ENCODE measurements at places on chromosomes 5 and 9.

DNA sequence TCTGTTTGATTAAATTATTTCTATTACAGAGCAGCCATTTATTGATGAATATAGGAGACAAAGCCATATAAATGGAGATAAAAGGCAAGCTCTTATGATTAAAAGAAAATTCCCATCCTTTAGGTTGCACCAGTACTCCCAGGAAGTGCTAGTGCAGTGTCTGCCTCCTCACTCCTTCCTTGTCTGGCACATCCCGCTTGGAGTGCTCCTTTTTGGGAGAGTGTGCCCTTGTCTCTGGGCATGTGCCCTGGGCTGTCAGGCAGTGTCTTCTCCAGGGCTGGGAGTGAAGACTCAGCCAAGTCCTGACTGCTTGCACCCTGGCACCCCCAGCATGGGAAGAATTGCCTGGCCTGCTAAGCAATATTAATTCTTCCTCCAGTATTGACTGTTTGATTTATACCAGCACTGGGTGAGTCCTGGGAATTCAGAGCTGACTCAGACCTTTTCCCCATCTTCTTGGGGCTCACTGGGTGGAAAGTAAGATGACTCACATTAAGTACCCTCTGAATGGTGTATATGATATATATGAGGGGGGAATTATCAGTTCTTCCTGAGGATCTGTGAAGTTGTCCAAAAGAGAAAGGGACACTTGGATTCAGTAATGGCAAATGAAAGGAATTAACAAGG is 62.1 kb downstream of the ZSWIM6 start:
- DNase-seq, result no peak

GRCh38 chr9:33852216-33852826 is 35.4 kb downstream of the UBE2R2 start:
- DNase-seq, result no peak

GRCh38 chr5:140242099-140242498 is 60.8 kb downstream of the PFDN1 start:
- no peak for DNase-seq

DNA sequence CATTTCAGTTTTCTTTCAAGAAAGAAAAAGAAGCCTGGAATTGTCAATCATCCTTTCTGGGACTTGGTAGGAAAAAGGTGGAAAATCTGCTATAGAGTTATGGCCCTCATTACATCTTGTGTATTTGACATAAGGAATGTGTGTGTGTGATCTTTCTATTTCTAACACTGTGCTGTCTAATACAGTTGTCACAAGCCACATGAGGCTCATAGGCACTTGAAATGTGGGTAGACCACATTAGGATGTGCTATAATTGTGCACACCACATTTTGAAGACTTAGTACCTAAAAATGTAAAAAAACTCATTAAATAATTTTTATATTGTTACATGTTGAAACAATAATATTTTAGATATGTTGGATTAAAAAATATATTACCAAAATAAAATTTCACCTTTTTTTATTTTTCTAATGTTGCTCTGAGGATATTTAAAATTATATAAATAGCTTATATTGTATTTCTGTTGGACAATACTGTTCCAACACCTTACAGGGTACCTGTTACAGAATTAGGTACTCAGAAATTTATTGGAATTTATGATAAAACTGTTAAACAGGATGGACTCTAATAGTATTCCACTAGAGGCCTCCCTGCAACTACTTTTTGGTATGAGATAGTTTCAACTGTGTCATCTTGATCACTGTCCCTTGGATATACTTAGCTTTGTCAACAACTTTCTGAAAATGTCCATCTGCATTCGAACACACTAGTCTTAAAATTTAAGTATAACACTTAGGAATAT is 18.4 kb downstream of the MSANTD3 start:
- no peak for DNase-seq

DNA sequence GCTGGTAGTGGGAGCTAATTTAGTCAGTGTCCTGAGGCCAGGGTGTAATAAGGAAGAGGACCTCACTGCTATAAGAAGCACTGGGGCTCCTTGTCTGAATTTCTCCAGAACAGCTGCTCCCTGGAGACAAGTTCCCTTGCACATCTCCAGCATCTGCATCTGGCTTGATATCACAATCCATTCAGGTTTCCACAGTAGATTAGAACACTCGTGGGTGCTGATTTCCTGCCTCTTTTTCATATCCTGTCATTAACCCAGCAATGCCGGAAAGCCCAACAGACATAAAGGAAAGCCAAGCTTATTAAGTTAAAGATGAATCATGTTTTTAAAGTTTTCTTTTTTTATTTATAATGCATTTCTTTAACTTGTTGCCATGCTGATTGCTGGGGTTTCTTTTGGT is 232.3 kb upstream of the WWC1 start:
- DNase-seq, result no peak
